ENCODE measurements at places on chromosomes 7 and 10.

- no peak for DNase-seq
These were observed 19.6 kb upstream of the GIMAP2 start for GRCh38 chr7:150665896-150666295.

DNA sequence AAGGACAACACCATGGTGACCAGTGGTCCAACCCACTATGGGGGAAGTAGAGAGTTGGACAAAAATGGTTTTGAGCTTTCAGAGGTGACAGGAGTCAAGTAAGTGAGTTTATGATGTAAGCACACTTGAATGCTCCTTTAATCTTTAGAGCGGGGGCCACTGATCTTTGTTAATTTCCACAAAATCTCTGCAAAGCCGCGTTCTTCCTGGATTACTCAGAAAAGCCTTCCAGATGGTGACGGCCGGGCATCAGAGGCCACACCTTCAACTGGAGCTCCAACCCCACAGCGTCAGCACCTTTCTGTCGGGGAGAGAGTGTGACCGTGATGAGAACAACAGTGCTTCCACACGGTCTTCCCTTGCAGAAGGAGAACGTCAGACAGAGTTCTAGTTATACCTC is 35.2 kb upstream of the KLF6 start:
- DNase-seq = no peak

DNA sequence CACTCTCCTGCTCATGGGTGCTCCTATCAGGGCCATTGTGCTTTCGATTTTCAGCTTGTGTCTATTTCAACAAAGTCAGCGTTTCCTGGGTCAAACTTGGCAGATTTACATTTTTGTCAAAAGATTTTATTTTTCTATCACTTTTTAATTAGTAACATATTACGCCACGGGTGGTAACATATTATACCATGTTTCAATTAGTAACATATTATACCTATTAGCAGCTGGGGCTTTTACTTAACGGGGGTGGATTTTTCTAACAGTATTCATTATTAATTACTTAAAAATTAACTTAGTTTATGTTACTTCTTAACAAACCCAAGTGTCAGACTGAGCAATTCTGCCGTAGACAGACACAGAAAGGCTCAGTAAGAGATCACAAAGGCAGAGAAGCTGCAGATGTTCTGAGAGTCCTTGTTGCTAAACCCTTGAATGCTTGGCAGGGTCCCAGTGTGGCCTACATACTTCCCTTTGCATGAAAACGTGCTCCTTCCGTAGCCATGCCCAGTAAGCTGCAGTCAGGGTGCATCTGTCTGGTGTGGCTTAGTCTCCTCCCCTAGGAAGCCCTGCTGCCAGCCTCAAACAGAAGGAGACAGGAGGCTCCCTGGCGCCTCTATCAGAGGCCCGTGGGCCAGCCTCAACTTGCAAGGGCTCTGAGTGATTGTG is 263.1 kb upstream of the CXCL12 start:
- no peak for DNase-seq

GRCh38 chr7:78736548-78736947 is 716.9 kb downstream of the MAGI2 start:
- DNase-seq = no peak

- no peak for DNase-seq
These were observed 371.9 kb downstream of the PHF14 start for GRCh38 chr7:11345621-11346020.

Data from activated CD4-positive, alpha-beta T cell treated with anti-CD3 and anti-CD28 coated beads, Interleukin-2, Interleukin-6, amounts not matched to agents 100 ng/mL and 50 ng/mL, durations not matched to agents 16 hours and 8 hours (primary cell).